ENCODE measurements at places on chromosomes 12 and 14.

GRCh38 chr12:68975811-68976210, 42.8 kb upstream of the CPM start:
- no peak for DNase-seq

DNA sequence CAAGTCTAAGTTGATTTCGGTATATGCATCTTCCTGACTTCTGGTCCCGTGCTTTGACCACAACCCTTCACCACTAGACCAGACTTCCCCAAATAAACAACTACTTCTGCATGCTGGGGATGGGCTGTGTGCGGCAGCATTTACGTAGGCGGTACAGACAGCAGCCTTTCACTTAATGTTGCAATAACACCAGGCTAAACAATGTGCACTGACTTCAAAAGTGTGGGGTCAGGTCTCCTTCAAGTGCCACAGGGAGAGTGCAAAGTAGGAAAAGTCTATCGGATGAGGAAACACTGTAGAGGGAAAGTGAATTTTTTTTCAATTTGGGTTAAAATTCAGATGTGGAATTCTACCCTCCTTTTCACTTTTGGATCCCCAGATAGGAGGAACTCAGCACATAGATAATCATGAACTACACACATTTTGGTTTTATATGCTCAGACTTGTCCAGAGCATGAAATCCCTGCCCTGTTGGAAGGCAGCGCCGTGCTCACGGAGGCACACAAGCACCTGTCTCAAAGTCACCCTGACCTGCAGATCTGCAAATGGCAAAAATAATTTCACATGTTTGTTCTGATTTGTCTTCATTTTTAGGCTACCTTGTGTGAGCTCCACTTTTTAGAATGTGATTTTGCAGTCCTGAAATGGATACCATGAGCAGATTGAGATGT, 3.6 kb upstream of the FOS start:
- peak; percentile 41 for DNase-seq

- DNase-seq = no peak
These were observed 49.2 kb upstream of the LYZ start for GRCh38 chr12:69298947-69299346.

DNA sequence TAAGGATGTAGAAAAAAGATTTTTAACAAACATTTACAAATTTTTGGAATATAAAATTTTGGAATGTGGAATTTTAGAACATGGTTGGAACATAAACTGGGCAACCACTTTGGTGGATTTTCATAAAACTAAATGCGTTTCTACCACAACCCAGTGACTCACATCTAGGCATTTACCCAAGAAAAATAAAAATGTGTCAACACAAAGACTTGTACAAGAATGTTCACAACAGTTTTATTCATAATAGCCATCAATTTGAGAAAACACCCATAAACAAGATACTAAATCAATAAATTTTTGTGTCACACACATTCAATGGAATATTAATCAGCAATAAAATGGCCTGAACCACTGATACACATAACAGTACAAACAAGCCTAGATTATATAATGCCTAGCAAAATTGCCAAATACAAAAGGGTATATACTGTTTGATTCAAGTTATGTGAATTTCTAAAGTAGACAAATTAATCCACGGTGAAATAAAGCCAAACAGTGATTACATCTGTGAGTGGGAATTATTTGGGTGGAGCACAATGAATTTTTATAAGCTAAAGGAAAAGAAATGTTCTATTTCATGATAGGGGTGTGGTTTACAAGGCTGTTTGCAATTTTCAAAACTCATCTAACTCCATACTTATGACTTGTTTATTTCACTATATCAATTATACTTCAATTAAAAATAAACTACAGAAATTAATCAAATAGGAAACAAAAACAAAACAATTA, 415.2 kb upstream of the OR4E1 start:
- DNase-seq = no peak

DNA sequence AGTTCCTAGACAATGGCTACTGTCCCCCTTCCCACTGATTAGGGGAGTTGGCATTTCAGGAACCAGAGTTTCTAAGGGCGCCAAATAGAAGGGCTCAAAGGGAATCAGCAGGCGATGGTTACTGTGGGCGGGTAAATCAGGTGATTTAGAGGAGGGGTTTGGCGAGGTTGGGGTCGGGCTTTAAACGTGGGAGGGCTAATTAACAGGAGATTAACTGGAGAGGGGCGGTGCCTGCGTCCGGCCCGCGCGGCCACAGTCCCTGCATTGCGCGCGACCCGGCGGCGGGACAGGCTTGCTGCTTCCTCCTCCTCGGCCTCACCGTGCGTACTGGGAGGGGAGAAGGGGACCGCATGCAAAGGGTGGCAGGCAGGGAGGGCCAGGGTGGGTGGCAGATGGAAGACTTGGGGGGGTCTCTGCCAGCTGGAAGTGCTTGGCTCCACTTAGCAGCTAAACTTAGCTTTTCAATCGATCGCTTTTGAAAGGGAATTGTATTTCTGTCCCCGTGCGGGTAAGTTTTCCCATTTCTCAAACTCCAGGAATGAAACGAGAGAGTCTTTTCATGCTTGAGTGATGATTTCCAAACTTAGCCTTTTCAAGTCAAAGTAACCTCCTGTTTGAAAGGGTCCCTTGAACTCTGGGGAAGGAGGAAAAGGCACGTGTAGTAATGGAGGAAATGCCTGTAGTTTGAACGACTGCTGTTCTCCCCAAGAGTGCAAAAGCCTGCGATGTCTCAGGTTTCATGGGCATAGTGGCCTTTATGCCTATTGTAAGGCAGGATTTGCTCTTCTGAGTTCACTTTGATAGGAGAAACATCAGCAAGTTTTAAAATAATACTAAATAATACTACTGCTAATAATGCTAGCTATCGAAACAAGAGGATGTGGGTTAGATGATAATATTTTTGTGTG, at the start of gene MGST1:
Gene MGST1 (plus strand): TSS at position 255 of the 908 bp plus-strand sequence. CDS start 6,608 bp downstream, outside the sequence.
- no peak for DNase-seq

DNA sequence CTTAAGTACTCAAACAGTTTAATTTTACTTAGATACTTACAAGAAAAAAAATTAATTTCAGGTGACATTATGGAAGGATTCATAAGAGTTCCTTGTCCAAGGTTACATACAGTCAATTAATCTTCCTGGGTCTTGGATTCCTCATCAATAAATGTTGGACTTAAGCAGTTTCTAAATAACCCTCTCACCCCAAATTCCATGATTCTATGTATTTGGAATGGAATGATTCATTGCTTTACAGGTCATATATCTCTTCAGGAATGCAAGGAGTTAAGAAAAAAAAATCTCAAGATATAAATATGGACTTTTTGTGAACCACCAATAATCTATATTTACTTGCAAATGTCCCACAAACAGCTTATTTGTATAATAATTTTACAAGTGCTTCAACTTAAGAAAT, 84.2 kb upstream of the BMP4 start:
- DNase-seq = no peak

DNA sequence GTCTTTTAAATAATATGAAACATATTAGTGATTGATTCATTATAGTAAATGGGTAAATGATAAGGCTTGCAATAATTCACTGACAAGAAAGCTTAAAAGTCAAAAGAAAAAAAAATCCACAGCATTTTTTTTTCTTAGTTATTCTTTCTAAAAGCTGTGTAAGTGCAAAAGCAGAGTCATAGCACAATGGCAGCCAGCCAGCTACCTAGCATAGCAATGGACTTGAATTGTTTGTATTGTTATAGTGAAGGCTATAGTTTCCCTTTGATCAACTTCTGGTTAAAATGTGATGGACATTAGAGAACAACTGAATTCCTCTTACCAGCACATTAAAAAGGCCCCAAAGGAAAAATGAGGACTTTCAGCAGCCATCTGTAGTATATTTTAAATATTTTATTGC, 232.1 kb downstream of the NAV3 start:
- no peak for DNase-seq

- no peak for DNase-seq
These were observed 71.4 kb upstream of the GNPNAT1 start for GRCh38 chr14:52862632-52863333.

GRCh38 chr12:63129927-63130326, 21.1 kb downstream of the AVPR1A start:
- DNase-seq = no peak

- no peak for DNase-seq
These were observed 19.1 kb downstream of the BBS10 start for GRCh38 chr12:76329159-76329558.

- no peak for DNase-seq
These were observed 106.7 kb downstream of the PRMT8 start for GRCh38 chr12:3597526-3598210.

DNA sequence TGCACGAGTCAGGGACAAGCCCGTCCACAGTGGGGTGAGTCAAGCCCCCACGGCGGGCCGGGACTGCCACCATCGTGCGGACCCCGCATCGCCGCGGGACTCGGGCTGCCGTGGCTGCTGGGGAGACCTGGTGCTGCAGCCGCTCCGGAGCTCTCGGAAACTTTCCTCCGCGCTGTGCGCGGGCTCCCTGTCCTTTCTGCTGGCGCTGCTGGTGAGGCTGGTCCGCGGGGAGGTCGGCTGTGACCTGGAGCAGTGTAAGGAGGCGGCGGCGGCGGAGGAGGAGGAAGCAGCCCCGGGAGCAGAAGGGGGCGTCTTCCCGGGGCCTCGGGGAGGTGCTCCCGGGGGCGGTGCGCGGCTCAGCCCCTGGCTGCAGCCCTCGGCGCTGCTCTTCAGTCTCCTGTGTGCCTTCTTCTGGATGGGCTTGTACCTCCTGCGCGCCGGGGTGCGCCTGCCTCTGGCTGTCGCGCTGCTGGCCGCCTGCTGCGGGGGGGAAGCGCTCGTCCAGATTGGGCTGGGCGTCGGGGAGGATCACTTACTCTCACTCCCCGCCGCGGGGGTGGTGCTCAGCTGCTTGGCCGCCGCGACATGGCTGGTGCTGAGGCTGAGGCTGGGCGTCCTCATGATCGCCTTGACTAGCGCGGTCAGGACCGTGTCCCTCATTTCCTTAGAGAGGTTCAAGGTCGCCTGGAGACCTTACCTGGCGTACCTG, 1.1 kb downstream of the PDE3A start:
- peak; percentile 20 for DNase-seq

GRCh38 chr14:61462566-61463193, 141.3 kb downstream of the PRKCH start:
- no peak for DNase-seq

DNA sequence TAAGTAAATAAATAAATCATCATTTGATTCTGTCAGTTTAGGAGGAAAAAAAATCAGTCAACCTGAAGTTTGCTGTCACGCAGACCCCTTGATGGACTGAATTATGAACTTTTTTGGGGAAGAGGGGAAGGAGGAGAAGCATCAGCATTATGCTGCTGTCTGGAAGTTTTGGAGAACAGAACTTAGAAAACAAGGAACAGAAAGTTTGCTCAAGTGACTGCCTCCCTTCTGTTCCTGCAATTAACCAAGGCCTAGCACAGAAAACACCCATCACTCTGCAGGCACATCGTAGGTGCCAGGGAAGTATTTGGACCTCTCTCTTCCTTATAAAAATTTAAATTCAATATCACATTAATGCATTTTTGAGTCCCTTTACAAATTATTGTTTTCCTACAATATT, 283.8 kb downstream of the VRK1 start:
- no peak for DNase-seq

- DNase-seq = no peak
These were observed 502.3 kb upstream of the RGS6 start for GRCh38 chr14:71429902-71430301.

DNA sequence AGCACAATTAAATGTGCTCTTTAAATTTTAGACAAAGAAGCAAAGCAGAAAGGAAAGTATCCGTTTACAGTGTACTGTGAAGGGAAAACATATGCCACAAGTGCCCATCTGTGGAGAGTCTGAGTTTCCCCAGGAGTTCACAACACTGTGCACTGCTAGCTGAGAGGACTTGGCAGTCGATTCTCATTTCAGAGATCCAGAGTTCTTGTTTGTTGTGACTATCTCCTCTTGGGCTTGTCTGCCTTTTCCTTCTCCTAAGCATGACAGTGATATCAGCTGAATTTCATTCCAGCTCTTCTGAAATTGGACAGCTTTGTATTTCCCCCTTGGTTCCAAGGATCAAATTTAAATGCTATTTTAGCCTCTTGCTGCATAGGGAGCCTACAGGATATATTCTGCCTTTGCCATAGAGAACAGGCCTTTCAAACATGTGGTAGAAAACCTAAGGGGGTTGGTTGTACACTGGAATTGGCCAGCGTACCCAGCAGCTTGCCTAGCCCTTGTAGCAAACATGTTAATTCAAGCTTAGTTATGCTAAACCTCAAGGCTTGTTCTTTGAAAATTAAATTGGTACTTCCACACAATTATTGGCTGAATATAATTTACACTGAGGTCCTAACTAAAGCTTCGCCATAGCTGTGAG, 259.2 kb upstream of the NOVA1 start:
- no peak for DNase-seq

DNA sequence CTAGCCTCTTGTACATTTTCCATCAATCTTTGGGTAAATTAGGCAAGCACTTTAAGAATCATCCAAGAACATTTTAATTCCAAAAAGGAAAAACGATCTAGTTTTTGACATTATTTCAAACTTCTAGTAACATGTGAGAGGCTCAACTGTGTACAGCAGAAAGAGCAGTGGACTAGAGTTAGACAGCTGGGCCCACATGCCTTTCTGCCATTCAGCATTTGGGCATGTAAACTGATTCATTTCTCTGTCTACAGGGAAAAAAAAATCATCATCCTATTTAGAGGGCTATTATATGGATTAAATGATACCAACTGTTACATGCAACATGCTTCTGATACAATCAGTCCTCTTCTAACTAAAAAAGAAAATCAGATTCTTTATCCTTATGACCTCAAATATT, 17.7 kb downstream of the ATP2B1 start:
- no peak for DNase-seq

DNA sequence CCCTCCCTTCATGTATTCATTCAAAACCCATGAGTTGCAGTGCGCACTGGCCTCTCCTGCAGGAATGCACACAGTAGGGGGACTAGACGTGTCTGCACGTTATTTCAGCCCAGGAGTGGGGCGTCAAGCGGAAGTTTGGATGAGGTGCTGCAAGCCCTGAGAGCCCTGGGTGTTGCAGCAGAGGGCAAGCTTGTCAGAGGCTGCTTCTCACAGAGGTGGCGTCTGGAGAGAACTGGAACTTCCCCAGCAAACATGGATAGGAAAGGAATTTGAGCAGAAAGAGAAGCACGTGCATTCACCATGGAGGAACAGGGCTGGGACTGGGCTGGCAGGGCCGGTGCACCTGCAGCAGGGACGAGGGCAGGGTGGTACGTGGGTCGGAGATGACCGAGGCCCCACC, 64.9 kb downstream of the TECPR2 start:
- DNase-seq = no peak

GRCh38 chr12:93243689-93244513, 133.8 kb upstream of the NUDT4 start:
- peak; percentile 29 for DNase-seq

GRCh38 chr12:120909633-120910298, 5.6 kb upstream of the SPPL3 start:
- DNase-seq = no peak
